ENCODE measurements at places on chromosomes 12 and 14.

DNA sequence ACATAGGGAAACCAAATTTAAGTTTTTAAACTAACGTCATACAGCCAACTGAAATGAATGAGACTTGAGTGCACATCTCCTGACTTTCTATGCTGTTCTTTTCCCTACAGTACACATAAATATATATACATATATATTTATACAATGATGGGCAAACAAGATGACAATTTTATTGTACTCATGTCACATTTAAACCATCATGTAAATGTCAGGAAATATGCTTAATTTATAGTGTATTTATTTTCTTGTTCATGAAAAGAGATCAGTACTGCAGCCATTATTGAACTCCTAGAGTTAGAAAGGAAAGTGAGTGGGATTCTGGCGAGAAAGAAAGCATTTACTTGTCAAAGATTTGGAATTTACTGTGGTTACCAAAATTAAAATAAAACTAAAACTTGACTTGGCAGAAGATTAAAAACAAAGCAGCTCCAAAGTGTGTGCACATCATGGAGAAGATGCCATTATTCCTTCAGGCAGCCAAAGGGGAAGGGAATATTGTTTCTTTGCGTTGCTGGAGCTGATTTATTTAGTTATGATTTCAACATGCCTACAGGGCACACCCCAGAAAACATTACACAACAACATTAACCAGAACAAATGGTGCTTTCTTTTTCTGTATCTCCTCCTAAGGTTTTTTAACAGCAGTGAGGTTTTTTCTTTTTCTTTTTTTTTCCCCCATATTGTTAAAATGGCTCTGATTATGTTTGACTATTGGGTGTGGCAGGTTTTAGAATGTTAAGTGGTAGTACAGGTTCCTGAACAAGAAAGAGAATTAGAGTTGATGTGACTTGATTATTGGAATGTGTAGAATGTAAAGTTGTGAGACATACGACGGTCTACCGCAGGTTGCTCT, 144.6 kb downstream of the RAD51B start:
- no peak overlapping the region for H3K27ac ChIP-seq
- H3K4me3 ChIP-seq, result peak overlapping the region; percentile 18

- no peaks in the 10 kb centered on the region for H3K27me3 ChIP-seq
- no peak for DNase-seq
- no peak overlapping the region for H3K27ac ChIP-seq
- no peak overlapping the region for H3K4me3 ChIP-seq
Measured at GRCh38 chr14:35320472-35320871, 28.3 kb downstream of the PSMA6 start.

DNA sequence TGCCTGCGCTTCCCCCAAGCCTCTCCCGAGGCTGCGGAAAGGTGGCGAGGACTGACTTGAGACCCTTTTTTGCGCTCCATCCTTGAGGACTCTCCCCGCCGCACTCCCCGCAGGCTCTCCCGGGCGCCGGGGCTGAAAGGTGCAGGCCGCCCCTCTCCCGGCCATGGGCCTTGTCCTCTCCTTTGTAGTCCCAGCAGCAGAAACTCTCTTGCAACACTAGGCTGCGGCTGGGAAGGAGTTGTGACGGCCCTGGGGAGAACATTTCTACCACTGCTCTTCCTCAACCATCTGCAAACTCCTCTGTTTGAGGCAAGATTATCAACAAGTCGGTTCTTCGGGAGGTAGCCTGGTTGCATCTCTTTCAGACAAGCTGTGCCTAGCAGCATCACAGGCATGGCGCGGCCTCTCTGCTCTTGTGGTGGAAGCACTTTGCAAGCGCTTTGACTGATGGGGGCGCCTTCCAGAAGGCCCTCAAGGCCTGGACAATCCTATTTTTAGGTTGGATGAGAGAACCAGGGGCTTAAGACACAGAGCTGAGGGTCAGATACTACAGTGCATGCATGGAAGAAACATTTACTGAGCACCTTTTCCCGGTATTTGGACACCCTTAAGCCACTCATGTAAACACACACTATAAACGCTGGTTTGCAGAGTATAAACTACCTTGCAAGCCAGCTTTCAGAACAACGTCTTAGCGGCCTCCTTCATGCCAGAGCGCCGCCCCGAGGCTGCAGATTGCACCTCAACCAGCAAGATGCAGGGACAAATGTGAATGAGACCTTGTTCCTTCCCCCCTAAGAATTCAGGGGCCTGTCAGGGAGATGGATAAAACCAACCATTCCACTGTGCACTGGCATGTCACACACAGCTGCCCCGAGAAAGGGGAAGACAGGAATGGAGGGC, 1.2 kb upstream of the PRIMA1 start:
- DNase-seq, result no peak
- peaks cover under 1% of the 10 kb centered on the region for H3K27me3 ChIP-seq

DNA sequence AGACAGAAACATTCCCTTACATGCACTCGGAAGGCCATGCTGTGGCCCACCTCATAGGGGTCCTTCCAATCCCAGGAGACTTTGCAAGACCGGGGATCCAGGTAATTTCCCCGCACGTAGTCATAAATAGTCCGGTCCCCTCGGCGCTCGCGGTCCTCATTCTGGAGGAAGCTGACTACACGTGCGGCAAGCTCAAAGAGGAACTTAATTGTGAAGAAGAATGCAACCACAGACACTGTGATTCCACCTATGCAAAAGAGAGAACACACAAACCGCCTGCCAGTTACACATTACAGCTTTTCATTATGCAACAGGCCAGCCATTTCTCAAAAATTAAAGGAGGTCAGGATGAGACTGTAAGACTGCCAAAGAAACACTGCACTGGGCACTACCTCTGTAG, 28.4 kb downstream of the AREL1 start:
- H3K27ac ChIP-seq, result no peak overlapping the region
- no peaks in the 10 kb centered on the region for H3K27me3 ChIP-seq
- H3K4me1 ChIP-seq, result no peaks in the 10 kb centered on the region
- no peak overlapping the region for H3K4me3 ChIP-seq

GRCh38 chr14:68713782-68714181, 79.1 kb downstream of the ZFP36L1 start:
- DNase-seq, result no peak
- H3K4me1 ChIP-seq, result no peaks in the 10 kb centered on the region
- no peaks in the 10 kb centered on the region for H3K27me3 ChIP-seq
- H3K27ac ChIP-seq, result no peak overlapping the region
- no peak overlapping the region for H3K4me3 ChIP-seq
- no peaks in the 10 kb centered on the region for H3K36me3 ChIP-seq

DNA sequence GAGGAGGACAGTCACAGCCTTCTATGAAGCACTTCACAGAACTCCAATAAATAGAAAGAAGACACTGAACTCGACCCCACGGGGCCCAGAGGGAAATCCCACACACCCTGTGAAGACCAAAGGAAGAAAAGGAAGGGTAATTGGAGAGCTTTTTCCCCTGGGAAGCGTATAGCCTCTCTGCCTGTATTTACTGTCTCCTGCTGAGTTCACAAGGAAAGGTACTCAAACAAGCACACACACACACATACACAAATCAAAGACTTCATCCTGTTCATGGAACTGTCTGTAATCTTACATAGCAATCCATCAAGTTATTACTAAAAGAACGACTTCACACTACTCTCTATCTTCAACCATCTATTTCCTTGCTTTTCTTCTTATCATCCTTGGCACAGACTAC, 15.3 kb downstream of the FOXN3 start:
- H3K4me3 ChIP-seq, result no peak overlapping the region
- H3K36me3 ChIP-seq, result no peaks in the 10 kb centered on the region
- H3K4me1 ChIP-seq, result peaks cover 62% of the 10 kb centered on the region
- DNase-seq, result no peak
- H3K27ac ChIP-seq, result no peak overlapping the region

DNA sequence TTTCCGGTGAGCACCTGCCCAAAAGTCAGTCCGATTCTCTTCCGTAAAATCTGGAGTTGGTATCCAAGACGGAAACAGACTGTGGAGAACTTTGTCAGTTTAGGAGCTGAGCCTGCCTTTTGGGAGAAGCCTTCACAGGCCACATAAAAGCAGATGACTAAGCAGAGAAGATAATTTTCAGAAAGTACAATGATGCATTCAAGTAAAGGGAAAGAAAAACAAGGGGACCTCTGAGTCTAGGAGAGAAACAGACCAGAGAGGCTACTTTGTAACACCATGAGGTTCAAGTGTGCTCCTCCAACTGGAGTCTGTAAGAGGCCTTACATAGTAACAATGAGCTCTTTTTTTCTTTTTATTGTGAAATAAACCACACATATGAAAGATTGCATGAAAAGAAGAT, 21.1 kb downstream of the TMED8 start:
- no peak for DNase-seq
- no peak overlapping the region for H3K4me3 ChIP-seq
- H3K36me3 ChIP-seq, result no peaks in the 10 kb centered on the region
- no peaks in the 10 kb centered on the region for H3K4me1 ChIP-seq
- H3K27me3 ChIP-seq, result no peaks in the 10 kb centered on the region

GRCh38 chr12:69083689-69084088, 150.7 kb upstream of the CPM start:
- no peaks in the 10 kb centered on the region for H3K4me1 ChIP-seq
- no peak overlapping the region for H3K27ac ChIP-seq
- no peak overlapping the region for H3K4me3 ChIP-seq

- H3K4me3 ChIP-seq, result no peak overlapping the region
- H3K27me3 ChIP-seq, result no peaks in the 10 kb centered on the region
- no peaks in the 10 kb centered on the region for H3K36me3 ChIP-seq
- no peak overlapping the region for H3K27ac ChIP-seq
Measured at GRCh38 chr12:10607885-10608458, 5.4 kb downstream of the MAGOHB start.

DNA sequence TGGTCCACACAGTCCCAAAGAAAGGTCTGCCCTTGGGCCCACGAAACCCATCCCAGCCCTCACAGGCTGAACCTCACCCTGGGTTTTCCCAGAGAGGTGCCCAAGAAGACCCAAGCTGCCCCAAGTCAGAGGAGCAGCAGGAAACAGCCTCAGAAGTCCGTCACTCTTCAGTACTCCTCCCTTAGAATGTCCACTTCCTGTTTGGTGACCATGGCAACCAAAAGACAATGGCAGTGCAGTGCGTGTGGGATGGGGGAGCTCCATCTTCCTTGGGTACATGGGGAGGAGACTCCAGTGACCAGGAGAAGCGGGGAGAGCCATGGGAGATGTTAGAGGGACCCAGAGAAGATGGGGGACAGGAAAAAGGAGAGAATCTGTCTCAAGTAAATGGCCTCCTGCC, 11.3 kb downstream of the SELPLG start:
- no peak overlapping the region for H3K27ac ChIP-seq
- DNase-seq, result no peak
- H3K4me1 ChIP-seq, result no peaks in the 10 kb centered on the region
- no peaks in the 10 kb centered on the region for H3K36me3 ChIP-seq

DNA sequence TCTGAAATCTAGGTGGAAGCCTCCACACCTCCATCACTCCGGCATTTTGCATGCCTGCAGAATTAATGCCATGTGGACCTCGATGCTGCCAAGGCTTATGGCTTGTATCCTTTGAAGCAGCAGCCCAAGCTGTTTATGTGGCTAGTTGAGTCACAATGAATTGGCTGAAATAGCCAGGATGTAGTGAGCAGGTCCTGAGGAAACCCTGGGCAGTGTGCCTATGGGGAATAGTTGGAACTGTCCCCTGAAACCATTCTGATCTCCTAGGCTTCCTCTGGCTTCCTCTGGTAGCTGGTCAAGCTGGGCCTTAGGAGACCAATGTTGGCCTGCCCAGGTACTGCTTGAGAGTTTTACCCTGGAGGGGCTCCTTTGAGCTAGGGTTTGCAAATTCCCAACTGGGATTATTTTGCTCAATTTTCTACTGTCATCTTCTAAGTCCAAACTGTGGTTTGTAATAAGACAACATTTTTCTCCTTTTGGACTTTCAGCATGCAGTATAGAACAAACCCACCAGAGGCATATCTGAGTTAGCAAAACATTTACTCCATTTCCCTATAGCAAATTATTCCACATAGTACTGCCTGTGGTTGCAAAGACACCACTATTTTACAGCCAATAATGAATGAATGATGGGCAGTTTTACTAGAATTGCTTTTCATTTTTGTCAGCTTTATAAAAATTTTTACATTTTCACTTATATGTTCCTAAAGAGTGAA, 85.1 kb upstream of the AMIGO2 start:
- no peak overlapping the region for H3K4me3 ChIP-seq
- H3K36me3 ChIP-seq, result no peaks in the 10 kb centered on the region
- no peak overlapping the region for H3K27ac ChIP-seq
- DNase-seq, result no peak
- H3K27me3 ChIP-seq, result no peaks in the 10 kb centered on the region

DNA sequence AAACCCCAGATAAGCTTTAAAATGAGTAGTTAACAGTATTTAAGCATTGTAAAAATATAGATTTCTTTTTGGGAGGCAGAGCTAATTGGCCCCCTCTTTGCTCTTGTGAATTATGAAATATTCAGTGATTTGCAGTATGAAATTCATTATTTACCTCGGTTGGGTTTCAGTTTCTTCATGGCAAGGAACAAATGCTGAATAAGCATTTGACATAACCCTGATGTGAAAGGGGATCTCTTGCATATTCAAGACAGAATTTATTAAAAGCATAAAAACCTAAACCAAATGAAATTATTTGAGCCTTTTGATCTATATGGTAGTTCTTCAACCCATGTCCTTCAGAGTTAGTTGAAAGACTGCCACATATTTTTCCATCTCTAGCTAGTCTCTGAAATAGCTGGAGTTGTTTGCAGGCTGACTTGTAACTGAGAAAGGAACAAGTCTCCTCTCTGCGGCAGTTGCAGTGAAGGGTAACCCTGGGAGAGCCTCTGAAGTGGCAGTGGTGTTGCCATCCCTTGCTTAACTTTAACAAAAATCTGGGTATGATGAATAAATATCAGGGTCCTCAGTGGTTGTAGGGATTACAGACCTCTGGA, 690 bp downstream of the AKAP6 start:
- no peak overlapping the region for H3K27ac ChIP-seq
- H3K4me3 ChIP-seq, result no peak overlapping the region
- H3K36me3 ChIP-seq, result no peaks in the 10 kb centered on the region
- H3K27me3 ChIP-seq, result no peaks in the 10 kb centered on the region

GRCh38 chr14:34180869-34181268, 230.0 kb upstream of the EGLN3 start:
- no peaks in the 10 kb centered on the region for H3K36me3 ChIP-seq
- no peak overlapping the region for H3K4me3 ChIP-seq
- H3K4me1 ChIP-seq, result peaks cover 3% of the 10 kb centered on the region
- DNase-seq, result no peak
- H3K27ac ChIP-seq, result no peak overlapping the region
- no peaks in the 10 kb centered on the region for H3K27me3 ChIP-seq

DNA sequence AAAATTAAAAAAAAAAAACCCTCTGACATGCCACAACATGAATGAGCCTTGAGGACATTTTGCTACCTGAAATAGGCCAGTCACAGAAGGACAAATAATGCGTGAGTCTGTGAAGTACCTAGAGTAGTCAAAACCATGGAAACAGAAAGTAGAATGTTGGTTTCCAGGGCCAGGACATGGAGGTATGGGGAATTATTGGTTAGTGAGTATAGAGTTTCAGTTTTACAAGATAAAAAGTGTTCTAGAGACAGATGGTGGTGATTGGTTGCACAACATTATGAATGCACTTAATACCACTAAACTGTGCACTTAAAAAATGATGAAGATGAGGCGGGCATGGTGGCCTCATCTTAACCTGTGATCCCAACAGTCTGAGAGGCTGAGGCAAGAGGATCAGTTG, 47.6 kb upstream of the ZFP36L1 start:
- no peak overlapping the region for H3K4me3 ChIP-seq
- no peaks in the 10 kb centered on the region for H3K4me1 ChIP-seq
- no peak for DNase-seq
- H3K36me3 ChIP-seq, result no peaks in the 10 kb centered on the region

All from gastrocnemius medialis (tissue), 4 donors.